ENCODE measurements at places on chromosomes 4 and X. TPM values are rescaled to one million over a fixed set of nuclear protein-coding genes. Genes with fewer than 3 reads are reported as not detected.

DNA sequence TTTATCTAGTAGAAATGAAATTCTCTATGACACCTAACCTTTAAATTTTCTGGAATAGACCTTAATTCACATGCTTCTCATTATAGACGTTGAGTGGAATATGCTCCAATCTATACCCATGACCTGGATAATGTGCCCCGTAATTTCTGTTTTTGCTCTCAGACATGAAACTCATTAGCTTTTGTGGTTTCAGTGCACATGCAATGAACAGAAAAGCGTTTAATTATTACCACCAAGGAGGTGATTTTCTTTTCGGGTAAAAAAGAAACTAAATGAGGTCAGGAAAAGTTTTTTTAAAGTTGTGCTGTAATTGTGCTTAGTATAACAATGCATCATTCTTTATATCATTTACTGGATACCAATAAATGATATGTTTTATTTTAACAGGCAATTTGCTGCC, 1703.9 kb upstream of the TENM3 start:
- no peak for DNase-seq

DNA sequence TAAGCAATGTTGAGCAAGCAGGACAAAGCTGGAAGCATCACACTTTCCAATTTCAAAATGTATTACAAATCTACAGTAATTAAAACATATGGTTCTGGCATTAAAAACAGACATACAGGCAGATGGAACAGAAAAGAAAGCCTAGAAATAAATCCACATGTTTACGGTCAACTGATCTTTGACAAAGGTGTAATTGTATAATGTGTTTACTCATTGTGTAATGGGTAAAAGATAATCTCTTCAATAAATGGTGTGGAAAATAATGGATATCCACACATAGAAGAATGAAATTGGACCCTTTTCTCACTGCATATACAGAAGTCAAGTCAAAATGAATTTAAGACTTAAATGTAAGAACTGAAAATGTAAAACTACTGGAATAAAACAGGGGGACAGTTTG, 394.2 kb downstream of the ANKRD50 start:
- no peak for DNase-seq

DNA sequence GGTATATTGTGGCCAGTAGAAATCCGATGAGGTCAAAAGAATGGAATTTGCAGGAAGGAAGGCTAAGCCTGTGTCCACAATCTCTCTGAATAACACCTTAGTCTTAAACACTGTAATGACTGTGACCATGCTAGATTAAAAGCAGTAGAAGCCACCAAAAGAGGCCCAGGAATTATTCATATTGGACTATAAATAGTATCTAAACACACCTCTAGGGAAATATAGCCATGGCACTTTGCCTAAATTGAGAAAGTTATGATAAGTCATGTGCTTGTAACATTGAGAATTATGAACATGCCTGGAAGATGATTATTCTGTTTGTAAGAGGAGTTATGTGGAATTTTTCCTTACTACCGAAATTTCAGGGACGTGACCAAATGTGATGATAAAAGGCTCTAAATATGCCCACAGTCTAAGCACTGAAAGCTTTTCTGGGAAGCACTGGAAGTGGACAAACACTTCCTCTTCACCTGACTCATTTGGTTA, 298.5 kb downstream of the KCTD8 start:
- DNase-seq: no peak

DNA sequence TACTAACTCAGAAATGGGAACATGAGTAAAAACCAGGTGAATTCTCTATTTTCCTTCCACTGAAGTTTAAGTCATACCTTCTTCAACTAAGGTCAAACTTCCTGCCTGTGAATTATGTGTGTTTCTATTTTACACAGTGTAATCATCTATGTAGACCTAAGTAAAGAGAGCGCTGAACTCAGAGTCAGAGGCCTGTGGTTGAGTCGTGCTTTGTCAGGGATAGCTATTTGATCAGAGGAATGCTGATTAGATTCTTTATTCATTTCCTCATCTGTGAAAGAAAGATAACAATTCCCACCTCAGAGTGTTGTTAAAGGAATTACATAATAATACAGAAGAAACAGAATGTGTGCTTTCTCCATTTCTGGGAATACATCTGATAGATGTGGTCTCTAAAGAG, 654.1 kb downstream of the STIM2 start:
- DNase-seq: no peak

Gene PCDH7
- total RNA-seq: 53.4 TPM

Gene SCML2
- total RNA-seq: 1.4 TPM

Gene CLTRN
- 0.79 TPM for total RNA-seq
